ENCODE measurements at places on chromosomes 4 and X.
A peak's percentile ranks its signal among the peaks of the same experiment; 100 is the strongest.

GRCh38 chr4:157294575-157294974 lies 74.0 kb downstream of the GRIA2 start:
- DNase-seq: no peak

- DNase-seq: no peak
Observed at GRCh38 chr4:17077105-17077504, 178.7 kb upstream of the LDB2 start.

DNA sequence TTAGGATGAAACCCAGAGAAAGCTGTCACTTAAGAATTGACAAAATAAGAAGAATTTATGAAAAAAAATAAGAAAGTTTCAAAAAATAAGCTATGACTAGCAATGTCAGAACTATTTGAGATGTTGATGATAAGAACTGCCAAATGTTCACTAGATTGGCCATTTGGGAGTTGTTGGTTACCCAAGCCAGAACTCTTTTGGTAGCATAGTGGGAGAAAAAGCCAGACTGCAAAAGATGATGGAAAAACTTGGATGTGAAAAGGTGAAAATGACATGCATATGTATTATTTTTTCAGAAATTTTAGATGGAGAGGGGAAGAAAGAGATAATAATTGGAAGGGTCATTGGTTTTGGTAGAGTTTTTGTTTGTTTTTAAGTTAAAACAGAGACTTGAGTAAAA lies 397.2 kb upstream of the ATOH1 start:
- DNase-seq: no peak

DNA sequence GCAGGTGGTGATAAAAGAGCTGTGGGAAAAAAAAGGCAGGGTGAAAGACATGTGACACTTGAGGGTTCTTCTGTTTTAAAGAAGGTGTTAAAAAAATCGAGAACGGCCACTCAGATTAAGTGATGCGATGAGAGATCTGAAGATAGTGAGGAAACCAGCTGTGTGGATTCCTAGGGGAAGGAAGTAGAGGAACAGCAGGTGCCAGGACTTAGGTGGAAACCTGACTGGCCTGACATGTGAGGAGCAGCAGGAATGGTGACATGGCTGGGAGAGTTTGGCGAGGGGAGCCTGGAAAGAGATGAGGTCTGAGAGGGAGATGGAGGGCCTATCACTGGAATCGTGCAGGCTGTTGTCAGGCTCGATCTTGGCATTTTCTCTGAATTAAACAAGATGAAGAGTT lies 55.5 kb downstream of the BMPR1B start:
- DNase-seq: no peak

- DNase-seq: no peak
Observed at GRCh38 chr4:100421361-100421978, 96.4 kb downstream of the EMCN start.

DNA sequence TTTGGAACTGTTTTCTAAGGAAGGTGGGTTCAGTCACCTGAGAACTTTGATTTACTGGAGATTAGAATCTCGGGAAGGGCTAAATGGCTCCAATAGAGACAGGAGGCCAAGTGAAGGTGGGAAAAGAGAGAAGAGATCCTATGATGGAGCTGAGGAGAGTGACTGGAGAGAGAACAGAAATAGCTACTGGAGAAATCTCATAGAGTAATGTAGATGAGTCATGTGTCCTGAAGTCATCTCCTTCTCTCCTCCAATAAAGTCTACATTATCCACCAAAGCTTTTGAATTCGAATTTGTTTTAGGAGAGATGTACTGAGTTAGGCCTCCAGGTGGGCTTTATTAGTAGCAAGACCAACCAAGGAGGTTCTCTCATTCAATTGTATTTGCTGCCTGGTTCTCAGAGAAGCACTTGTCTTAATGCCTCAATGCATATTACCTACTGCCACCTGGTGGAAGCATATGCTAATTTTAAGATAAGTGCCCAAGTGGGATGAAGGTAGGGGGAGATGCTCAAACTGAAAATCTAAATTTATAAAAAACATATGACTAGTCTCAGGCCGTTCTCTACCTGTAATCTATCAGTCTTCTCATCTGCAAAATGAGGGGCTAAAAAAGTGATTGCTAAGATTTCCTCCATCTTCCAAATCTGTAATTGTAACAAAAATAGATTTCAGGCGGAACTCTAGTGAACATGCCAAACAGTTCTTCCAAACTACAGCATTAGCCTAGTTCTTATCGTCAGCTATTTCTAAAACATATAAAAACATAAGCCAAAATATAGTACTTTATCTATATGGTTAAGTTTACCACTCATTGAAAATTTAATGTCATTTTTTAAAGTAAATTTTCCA lies 24.4 kb downstream of the TXK start:
- no peak for DNase-seq

DNA sequence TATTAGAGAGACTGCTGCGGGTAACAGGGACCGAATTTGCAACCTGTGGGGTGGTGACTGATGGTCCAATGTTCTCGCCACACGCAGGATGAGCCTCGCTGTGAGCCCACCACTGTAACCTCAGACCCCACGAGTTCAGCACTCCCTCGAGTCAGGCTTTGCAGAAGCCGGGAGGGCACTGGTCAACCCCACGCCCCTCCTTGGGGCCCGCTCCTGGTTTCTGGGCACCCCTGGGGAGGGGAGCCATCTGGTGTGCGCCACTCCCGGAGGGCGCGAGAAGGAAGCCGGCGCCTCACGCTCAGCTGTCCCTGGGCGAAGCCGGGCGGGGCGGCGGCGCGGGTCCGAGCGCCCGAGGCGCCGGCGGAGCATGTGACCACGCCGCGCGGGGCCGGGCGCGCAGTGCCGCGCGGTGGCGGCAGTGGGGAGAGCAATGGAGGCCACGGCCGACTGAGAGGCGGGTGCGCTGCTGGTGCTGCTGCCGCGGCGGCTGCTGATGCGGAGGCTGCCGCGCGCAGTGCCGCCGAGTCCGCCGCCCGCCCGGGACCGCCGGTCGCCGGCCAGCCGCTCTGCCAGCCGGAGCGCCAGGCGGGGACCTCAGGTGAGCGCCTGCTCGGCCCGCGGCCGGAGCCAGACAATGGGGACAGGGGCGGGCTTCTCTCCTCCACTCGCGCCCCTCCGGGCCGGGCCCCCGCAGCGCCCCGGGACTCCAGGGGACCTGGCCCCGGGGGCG lies 100.1 kb downstream of the CEP135 start:
- peak; percentile 69 for DNase-seq

DNA sequence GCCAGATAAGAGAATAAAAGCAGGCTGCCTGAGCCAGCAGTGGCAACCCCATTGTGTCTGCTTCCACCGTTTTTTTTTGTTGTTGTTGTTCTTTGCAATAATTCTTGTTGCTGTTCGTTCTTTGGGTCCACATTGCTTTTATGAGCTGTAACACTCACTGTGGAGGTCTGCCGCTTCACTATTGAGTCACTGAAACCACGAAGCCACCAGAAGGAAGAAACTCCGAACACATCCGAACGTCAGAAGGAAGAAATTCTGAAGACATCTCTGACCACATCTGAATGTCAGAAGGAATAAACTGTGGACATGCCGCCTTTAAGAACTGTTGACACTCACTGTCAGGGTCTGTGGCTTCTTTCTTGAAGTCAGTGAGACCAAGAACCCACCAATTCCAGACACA lies 110.5 kb downstream of the PCDH18 start:
- DNase-seq: no peak

DNA sequence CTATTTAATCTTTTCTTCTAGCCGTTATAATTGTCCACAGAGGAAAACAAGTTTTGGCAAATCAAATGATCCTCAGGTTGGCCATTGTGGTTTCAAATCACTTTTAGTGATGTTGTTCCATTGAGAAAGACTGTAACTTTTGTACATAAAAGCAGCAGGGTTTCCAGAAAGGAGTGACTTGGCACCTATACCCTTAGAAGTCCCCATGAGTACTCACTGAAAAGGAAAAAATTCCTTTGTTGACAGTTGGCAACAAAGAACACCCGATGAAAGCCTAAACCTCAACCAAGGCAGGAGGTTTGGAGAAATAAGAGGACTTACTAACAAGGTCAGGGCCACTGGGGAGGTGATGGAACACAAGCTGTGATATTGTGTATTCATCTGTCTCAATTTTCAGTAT lies 474.4 kb downstream of the RAPGEF2 start:
- no peak for DNase-seq

DNA sequence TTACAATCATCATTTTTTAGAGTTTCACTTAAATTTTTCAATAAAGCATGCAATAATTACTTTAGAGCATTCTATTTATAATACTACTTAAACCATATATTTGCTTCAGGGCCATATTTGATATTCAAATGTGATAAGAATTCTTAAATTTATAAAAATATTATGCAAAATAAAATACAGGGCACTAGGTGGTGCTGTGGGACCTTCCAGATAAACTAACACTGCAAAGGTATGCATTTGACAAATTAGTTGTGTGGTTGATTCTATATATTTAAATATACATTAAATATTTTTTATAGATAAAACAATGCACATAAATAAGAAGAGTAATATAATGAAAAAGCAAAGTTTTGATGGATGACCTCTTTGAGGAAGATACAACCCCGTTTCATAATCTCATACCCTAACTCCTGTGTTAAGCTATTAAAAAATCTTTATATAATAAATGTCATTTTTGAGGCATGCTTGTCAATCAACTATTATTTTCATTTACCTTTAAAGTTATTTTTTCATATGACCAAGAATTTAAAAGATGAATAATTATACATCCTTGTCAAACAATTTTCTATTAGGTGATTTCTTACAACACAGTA lies 128.4 kb downstream of the REELD1 start:
- DNase-seq: no peak

DNA sequence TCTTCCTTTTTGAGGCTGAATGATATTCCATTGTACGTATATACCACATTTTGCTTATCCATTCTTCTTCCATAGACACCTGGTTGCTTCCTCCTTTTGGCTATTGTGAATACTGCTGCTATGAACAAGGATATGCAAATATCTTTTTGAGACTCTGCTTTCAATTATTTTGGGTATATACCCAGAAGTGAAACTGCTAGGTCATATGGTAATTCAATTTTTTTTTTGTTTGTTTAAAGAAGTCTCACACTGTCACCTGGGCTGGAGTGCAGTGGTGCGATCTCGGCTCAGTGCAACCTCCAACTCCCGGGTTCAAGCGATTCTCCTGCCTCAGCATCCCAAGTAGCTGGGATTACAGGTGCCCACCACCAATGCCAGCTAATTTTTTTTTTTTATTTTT lies 75.3 kb downstream of the METTL14 start:
- no peak for DNase-seq

DNA sequence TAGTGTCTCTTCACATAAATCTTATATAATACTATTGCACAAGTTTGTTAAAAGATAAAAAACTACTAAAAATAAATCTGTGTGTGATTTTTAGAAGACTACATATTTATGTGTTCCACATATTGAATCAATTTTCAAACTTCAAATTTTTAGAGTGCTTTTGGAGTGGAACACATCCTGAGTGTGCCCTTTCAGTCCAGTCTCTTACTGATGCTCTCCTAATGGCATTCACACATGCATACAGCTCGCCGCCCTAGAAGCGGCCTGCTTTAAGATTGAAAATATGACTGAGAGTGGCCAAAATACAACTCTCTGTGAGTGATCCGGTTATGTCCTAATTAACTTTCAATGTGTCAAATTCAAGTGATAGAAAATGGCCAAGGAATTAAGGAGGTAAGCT lies 628.8 kb downstream of the ANKRD50 start:
- no peak for DNase-seq

- DNase-seq: no peak
Observed at GRCh38 chr4:80913381-80913780, 117.1 kb upstream of the BMP3 start.

- no peak for DNase-seq
Observed at GRCh38 chrX:22952010-22952409, 47.8 kb upstream of the DDX53 start.

DNA sequence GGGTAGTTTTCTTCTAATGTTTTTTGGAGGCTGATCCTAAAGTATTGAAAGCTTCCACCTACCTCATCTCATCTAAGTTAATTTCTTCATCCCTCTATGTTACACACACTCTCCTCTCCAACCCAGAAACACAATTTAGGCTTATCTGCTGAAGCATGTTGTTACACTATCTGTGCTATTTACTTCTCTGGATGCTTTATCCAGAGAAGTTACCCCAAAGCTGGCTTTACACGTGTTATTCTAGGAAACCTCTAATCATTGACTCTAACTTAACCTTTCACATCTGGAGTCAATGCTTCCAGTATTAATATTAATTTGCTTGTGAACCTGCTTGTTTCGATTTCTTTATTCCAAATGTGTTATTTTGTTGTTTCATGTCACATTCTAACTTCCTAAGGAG lies 87.3 kb upstream of the NMU start:
- no peak for DNase-seq

- DNase-seq: no peak
Observed at GRCh38 chr4:23766344-23766743, 123.5 kb downstream of the PPARGC1A start.

DNA sequence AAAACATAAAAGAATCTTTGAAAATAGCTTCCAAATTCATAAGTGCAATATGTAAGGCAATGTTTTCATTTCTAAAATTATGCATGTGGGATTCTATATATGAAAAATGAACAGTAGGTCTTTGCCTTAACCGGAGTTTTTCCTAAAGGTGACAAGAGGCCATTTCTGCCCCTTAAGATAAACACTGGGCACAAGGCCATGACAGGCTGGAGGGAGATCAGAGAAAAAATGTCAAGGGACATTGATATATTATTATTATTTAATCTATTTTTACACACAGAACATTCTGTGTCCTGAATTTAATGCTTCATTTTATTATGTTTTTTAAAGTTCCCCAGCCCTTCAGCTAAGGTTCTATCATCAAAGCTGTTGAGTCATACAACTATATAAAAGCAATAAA lies 118.8 kb downstream of the CHM start:
- no peak for DNase-seq

DNA sequence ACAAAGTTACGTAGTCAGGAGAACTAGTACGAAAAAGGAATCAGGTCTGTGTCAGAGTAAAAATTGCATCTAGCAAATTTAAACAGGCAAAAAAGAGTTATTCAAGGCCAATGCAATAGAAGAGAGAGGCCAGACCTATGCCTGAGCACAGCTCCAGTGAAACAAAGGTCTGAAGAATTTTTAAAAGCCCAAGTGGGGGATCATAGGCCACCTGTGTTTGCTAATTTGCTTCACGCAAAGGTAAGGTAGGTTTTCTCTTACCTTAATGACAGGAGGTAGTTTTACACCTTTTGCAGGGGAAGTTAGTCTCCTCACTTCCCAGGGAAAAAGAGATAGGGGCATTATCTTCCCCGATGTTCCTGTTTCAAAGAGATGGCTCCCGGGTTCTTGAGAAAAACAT lies 448.6 kb upstream of the TECRL start:
- DNase-seq: no peak

- no peak for DNase-seq
Observed at GRCh38 chr4:122360754-122361153, 18.1 kb upstream of the ADAD1 start.

DNA sequence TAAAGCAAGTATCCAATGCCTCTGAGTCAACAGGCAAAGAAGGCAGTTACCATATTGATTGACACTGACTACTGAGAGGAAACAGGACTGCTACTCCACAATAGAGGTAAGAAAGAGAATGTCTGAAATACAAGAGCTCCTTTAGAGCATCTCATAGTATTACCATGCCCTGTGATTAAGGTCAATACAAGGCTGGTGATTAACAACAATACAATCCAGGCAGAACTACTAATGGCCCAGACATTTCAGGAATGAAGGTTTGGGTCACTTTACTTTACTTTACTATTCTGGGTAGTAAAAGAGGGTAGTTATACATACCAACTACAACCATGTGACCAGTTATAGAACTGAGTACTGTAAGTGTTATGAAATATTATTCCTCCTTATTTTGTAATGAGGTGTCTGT lies 44.5 kb downstream of the BRWD3 start:
- no peak for DNase-seq
